Caudate nucleus (tissue), 63 donors: ENCODE measurements at places on chromosomes 11 and 22.
A peak's percentile ranks its signal among the peaks of the same experiment; 100 is the strongest.

DNA sequence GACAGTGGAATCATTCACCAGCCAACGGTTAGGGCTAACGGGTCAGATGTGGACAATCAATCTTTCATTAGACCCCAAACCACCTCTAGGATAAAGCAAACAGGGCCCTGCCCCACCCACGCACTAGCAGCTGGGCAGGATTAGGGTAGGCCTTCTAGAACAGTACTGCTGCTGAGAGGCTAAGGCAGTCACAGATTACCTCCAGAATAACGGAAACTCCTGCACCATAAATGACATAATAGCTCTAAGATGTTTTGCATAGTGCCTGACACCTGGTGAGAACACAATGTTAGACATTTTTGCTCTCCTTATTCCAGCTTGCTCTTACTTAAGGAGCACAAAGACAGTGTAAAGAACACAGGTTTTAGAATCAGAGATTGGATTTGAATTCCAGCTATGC is 1.8 kb downstream of the SYTL2 start:
- DNase-seq: no peak

DNA sequence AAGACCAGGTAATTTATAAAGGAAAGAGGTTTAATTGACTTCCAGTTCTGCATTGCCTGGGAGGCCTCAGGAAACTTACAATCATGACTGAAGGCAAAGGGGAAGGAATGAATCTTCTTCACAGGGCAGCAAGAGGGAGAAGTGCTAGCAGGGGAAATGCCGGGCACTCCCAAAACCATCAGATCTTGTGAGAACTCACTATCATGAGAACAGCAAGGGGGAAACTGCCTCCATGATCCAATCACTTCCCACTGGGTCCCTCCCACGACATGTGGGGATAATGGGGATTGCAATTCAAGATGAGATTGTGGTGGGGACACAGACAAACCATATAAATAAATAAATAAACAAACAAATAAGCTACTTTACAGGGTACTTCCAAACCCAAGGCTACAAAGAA is 28.8 kb upstream of the EXPH5 start:
- no peak for DNase-seq

- DNase-seq: no peak
Observed at GRCh38 chr11:10941414-10941813, 83.6 kb upstream of the ZBED5 start.

GRCh38 chr11:68041617-68042218 is 2.9 kb downstream of the TCIRG1 start:
- DNase-seq: no peak

GRCh38 chr11:118002541-118003423 is 16.6 kb downstream of the IL10RA start:
- DNase-seq: no peak

DNA sequence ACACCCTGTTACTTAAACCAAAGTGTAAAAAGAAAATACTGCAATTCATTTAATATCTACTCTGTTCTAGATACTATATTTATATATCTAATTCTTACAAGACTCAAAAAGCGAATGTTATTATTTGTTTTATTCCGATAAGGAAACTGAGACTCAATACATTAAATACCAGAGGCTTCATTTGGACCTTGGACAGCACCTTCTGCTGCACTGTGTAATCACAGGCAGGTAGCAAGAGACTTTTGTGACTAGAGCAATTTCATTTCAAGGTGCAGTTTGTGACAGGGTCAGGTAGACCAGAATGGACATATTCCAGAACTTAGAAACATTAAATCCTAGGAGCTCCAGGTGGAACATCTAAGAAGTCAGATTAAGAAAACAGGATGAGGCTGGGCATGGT is 21.4 kb upstream of the DNAJB13 start:
- DNase-seq: no peak

- no peak for DNase-seq
Observed at GRCh38 chr22:17829695-17830042, 55.4 kb upstream of the BID start.

DNA sequence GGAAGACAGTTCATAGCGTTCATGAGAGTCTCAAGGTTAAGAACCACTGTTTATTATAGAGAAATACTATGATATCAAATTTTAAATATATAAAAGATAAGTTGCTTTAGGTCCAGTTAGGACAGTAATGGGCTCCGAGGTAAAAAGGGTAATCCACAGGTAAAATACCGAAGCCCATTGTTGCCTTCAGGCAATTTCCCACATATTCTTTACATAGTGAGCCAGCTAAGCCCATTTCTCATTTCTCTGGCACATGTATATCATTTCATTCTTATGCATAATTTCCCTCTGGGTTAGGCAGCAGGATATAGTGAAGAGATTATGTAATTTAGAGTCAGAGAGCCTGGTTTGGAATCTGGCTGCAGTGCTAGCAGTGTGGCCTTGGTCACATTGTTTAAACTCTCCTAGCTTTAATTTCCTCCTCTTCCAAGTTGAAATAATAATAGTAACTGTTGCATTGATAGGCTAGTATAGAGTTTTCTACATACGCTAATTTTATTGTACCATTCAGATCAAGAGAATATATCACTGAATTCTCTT is 7.6 kb upstream of the POU2AF1 start:
- DNase-seq: no peak

GRCh38 chr11:105838668-105839384 is 183.2 kb downstream of the MSANTD4 start:
- no peak for DNase-seq

DNA sequence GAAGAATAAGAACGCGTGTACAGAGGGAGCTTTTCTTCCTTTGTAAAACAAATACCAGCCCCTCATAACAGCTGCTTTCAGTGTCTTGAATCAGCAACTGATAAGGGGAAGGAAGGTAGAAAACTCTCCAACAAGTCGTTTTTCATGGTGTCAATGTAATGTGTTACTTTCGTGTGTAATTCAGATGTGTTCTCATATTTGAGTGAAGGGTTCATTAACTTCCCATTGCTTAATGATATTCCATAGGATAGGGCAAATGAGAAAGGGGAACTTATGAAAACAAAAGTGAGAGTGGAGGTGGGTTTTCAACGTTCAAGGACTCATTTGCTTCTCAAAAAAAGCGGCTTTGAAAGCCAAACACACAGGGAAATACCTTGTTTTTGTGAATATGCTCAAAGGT is 452.1 kb downstream of the NTM start:
- DNase-seq: no peak

GRCh38 chr11:13280092-13280722 is 2.6 kb downstream of the BMAL1 start:
- no peak for DNase-seq

- DNase-seq: no peak
Observed at GRCh38 chr11:105177658-105178057, 38.1 kb upstream of the CARD18 start.

- no peak for DNase-seq
Observed at GRCh38 chr22:43867839-43868635, 5.7 kb upstream of the SULT4A1 start.

DNA sequence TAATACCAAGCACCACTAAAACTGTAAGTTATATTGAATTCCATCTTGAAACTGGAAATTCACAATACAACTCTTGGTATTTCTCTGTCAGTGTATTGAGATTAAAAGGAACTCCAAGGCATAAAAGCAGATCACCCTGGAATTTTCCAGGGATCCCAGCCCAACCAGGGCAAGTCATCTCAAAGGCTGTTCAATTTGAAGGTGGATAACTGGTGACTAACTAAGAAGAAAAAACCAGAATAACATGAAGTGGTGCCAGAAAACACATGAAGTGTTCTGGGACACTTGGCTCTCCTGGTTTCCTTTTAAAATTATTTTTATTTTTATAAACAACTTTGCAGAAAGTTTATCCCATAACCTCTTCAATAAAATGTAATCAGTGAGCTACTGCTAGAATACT is 7.8 kb upstream of the BMAL1 start:
- DNase-seq: no peak

GRCh38 chr11:121351083-121351630 is 58.6 kb downstream of the SC5D start:
- DNase-seq: no peak

- DNase-seq: no peak
Observed at GRCh38 chr11:102431404-102431803, 21.2 kb downstream of the TMEM123 start.

GRCh38 chr11:110027627-110028371 is 65.4 kb upstream of the ZC3H12C start:
- DNase-seq: no peak

DNA sequence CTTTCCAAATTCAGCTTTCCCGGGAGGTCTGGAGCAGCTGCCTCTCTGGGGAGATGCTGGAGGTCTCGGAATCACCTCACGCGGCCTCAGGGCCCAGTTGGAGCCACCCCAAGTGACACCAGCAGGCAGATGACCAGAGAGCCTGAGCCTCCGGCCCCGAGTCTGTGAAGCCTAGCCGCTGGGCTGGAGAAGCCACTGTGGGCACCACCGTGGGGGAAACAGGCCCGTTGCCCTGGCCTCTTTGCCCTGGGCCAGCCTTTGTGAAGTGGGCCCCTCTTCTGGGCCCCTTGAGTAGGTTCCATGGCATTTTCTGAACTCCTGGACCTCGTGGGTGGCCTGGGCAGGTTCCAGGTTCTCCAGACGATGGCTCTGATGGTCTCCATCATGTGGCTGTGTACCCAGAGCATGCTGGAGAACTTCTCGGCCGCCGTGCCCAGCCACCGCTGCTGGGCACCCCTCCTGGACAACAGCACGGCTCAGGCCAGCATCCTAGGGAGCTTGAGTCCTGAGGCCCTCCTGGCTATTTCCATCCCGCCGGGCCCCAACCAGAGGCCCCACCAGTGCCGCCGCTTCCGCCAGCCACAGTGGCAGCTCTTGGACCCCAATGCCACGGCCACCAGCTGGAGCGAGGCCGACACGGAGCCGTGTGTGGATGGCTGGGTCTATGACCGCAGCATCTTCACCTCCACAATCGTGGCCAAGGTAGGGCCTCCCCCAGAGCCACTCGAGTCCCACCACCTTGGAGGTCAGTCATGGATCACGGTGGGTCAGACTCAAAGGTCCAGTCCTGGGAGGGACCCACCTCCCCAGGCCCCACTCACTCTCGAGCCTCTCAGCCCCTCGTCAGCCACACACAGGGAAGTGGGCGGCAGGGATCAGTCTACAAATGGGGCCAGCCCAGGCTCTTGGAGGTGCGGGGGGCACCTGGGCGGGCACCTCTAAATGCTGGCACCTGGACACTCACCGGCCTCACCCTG is 525 bp downstream of the SLC22A12 start:
- no peak for DNase-seq

- DNase-seq: no peak
Observed at GRCh38 chr11:100612766-100613165, 74.3 kb upstream of the ARHGAP42 start.

- no peak for DNase-seq
Observed at GRCh38 chr11:43556612-43557375, 123.7 kb upstream of the HSD17B12 start.

DNA sequence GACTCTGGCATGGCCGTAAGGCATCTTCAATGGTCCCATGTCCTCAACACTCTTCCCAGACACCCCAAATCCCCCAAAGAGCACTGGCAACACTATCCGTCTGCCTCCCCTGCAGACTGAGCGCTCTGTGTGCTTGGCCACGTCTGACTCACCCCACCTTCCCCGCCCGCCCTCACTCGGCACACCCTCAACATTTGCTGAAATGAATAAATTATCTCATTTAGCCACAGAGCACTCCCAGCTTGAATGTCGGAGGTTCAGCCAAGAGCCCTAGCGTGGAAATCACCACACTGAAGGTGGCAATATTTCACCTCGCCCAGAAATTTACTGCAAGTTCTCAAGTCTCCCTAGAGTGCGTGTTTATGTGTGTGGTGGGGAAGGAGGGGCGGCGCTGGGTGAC is 46.6 kb upstream of the TCF20 start:
- peak; percentile 60 for DNase-seq

GRCh38 chr22:35540595-35541253 is at the start of gene RASD2:
RASD2 (plus strand) TSS chr22:35540831; CDS start chr22:35546810, 5,979 bp downstream.
- DNase-seq: peak; percentile 49
